ENCODE measurements at places on chromosomes 12 and 14.
A peak's percentile ranks its signal among the peaks of the same experiment; 100 is the strongest.

DNA sequence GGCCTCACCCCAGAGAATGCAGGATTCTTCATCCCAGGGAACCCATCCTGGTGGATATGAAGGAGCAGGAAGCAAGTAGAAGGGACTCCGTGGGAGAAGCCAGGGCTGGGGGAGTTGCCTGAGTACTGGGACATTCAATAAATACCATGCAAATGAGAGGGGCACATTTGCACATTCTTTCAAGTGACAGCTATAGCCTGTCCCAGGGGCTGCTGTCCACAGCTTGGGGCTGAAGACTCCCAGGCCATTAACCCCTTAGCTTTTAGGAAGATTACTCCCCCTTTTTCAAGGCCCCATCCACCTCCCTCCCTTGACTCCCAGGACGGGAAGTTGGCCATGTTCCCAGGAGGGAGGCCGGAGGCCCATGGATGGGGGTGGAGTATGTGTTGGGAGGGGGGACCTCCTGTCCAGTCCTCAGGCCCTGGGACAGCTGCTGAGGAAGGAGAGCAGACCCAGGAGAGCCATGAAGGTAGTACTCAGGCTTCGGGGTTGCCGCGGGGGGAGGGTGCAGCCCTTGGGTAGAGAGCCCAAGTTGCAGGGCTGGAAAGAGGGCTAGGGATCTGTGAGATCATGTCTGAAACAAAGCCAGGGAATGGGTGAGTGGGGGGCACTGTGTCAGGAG is 974 bp upstream of the TNS2 start:
- H3K4me1 ChIP-seq: peaks cover 31% of the 10 kb centered on the region
- peak overlapping the region; percentile 8 for H3K27ac ChIP-seq
- H3K27me3 ChIP-seq: no peaks in the 10 kb centered on the region

- no peak for DNase-seq
- no peak overlapping the region for H3K4me3 ChIP-seq
- no peaks in the 10 kb centered on the region for H3K4me1 ChIP-seq
- no peaks in the 10 kb centered on the region for H3K27me3 ChIP-seq
Observed at GRCh38 chr14:30191639-30192279, 264.1 kb upstream of the PRKD1 start.

- H3K4me1 ChIP-seq: peaks cover 46% of the 10 kb centered on the region
- peaks cover 41% of the 10 kb centered on the region for H3K36me3 ChIP-seq
- H3K27ac ChIP-seq: peak overlapping the region; percentile 52
Observed at GRCh38 chr14:103558071-103558882, 4.2 kb downstream of the BAG5 start.

- no peak overlapping the region for H3K27ac ChIP-seq
- H3K4me1 ChIP-seq: no peaks in the 10 kb centered on the region
- H3K27me3 ChIP-seq: peaks cover 9% of the 10 kb centered on the region
- no peaks in the 10 kb centered on the region for H3K36me3 ChIP-seq
- no peak for DNase-seq
Observed at GRCh38 chr14:54182419-54183045, 214.3 kb upstream of the CDKN3 start.

- peaks cover 40% of the 10 kb centered on the region for H3K36me3 ChIP-seq
- no peaks in the 10 kb centered on the region for H3K27me3 ChIP-seq
- DNase-seq: no peak
- peak overlapping the region; percentile 81 for H3K4me3 ChIP-seq
- peaks cover 42% of the 10 kb centered on the region for H3K4me1 ChIP-seq
- peak overlapping the region; percentile 75 for H3K27ac ChIP-seq
Observed at GRCh38 chr12:119989361-119989730, 310 bp downstream of the BICDL1 start.
